ENCODE measurements at places on chromosomes 4 and X.

DNA sequence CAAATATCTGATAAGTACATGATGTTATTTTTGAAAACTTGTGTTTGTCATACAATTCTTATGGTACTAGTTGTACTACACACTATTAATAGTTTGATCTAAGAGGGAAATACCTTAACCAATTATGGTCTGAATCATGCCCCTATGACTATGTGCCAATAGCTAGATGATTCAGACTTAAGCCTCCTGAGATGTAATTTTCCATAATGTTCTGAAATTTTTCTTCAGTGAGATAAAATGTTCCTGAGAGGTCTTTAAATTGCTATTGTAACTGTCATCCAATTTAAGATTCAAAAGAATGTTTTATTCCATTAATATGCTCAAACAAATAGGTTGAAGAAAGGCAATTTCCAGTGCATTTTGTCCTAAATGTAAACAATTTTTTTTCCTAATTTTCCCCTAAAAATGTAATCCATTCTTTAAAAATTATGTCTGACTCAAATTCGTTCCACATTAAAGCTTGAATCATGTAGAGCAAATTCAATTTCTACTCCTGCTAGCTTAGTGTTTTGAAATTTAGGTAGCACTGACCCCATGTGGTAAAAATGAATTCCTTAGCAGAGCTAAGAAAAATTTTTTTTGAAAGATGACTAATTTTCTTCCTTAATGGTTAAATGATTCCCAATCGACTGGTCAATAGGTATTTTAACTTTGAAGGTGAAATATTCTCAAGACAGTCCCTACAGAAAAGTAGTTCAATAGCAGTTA lies 49.1 kb downstream of the APOOL start:
- DNase-seq = no peak

GRCh38 chrX:71053217-71053621 lies 14.9 kb downstream of the SNX12 start:
- DNase-seq = no peak

- DNase-seq = no peak
Observed at GRCh38 chr4:7872264-7872771, 67.3 kb downstream of the AFAP1 start.

GRCh38 chr4:3190549-3190948 lies 58.4 kb upstream of the MSANTD1 start:
- no peak for DNase-seq

GRCh38 chr4:87961993-87962392 lies 13.5 kb upstream of the SPP1 start:
- no peak for DNase-seq

GRCh38 chrX:71989768-71990426 lies 79.3 kb downstream of the NHSL2 start:
- DNase-seq = no peak
